NCI-H460 (cell line): ENCODE measurements at places on chromosomes 2 and 18. TPM values are rescaled to one million over a fixed set of nuclear protein-coding genes. Genes with fewer than 3 reads are reported as not detected.

CTLA4 gene
- total RNA-seq: not detected in 2 replicates

C2orf80 gene
- not detected in 2 replicates for total RNA-seq

AKAIN1 gene
- not detected in 2 replicates for total RNA-seq

KIF3C gene
- total RNA-seq: 5.2 and 6.9 TPM in 2 replicates

GKN1 gene
- total RNA-seq: 1.6 and 2.1 TPM in 2 replicates

UGT1A3 gene
- not detected in 2 replicates for total RNA-seq

COL4A3 gene
- 4.0 and 5.5 TPM in 2 replicates for total RNA-seq

DNA sequence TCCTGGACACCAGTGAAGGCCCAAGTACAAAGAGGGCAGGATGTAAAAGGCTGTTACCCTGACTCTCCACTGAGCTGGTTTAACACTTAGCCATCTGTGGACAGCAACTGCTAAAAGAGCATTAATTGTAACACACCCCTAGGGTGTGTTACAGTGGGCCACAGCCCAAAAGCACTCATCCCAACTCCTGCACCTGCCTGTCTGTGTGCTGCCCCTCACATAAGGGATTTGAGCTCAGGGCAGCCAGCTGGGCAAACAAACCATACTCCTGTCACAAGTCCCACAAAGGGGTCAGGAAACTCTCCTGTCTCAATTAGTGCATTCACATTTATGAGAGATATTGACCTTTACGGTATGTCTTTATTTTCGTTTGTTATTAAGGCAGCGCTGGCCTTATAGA lies 833.1 kb upstream of the NXPH2 start:
- no peak for DNase-seq

DNA sequence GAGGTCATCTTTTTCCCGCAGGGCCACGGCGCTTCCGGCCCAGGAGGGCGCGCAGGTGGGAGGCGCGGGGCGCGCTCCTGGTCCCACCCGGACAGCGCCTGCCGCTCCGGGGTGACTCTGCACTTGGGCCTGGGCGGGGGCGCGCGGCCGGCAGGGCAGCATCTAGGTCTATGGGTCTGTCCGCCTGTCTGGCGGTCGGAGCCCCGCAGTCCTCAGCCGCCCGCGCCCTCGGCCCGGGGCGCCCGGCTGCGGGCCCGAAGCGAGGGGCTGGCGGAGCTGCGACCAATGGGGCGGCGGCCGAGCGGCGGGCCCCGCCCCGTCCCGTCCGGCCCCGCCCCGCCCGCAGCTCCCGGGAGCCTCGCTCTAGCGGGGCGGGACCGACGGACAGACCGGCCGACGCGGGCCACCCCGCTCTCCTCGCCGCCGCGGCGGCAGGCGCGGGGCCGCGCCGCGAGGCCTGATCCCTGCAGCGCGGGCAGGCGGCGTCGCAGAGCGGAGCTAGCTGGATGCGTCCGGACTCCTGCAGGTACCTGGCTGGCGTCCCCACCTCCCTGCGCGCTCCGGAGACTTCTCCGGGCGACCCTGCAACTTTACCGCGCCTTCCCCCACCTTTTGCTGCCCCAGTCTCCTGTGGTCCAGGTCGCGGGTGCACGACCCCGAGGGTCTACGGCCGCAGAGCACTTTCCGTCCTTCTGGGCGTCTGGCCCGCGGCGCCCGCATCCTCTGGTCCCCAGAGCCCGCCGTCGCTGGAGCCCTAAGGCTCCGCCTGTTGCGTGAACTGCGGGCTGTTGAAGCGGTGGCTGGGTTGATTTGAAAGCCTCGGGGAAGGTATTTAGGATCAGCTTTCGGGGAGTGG lies at the start of gene KCNS3:
Gene KCNS3, plus strand, starts transcription at position 387 of the 856 bp plus-strand sequence. CDS start 52,342 bp downstream, outside the sequence.
- DNase-seq: peak; percentile 30

DNA sequence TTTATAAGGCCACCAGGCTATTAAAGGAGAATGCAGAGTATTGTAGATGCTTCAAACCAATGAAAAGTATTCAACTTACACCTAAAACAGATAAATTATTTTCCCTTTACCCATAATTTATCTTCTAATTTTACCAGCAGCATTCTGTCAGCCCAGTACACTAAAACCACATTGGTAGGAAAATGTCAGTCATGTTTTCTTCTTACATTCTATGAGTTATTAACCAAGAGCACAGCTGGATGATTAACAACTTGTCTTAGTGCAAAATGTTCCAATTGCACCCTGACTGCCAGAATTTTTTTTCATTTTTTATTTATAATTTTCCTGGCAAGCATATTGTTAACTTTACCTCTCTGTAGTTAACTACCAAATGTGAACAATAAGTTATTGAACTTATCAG lies 79.0 kb upstream of the WDR75 start:
- no peak for DNase-seq

GRCh38 chr18:79405019-79405780 lies 9.5 kb downstream of the NFATC1 start:
- DNase-seq: no peak

GRCh38 chr2:154394600-154394999 lies 303.9 kb upstream of the KCNJ3 start:
- no peak for DNase-seq

DNA sequence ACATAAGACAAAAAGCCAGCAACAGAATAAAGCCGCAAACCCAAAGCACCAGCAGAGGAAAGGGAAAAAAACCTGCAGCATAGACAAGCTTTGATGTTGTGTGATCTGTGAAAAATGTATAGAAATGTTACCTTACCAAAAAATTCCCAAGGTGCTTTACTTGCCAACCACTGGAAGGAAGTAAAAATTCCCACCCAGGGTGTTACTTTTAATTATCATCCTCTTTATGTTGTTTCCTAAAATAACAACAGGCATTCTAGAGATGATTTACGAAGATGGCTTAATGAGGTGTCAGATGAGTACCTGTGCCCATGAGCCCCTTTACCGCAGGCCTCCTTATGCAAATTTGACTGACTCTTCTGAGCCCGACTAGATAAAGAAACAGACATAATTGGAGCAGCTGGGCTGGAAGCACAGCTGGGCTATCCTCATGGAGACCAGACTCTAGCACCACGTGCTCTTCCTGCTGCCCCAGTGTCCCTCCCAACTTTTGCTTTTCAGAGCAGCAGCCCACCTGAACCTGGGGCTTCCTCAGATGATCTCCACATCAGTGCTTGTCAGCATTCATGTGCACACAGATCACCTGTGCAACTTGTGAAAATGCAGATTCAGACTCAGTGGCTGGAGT lies 41.5 kb downstream of the SRSF7 start:
- DNase-seq: no peak

GRCh38 chr2:237213315-237214022 lies 127.8 kb downstream of the COPS8 start:
- DNase-seq: no peak

- DNase-seq: no peak
Measured at GRCh38 chr2:45944074-45944473, 292.6 kb downstream of the PRKCE start.
